Colonic mucosa (tissue), 4 donors: ENCODE measurements at places on chromosomes 2 and 18.

GRCh38 chr18:23812546-23813440 lies 123.5 kb downstream of the LAMA3 start:
- DNase-seq = no peak
- H3K4me3 ChIP-seq = no peak overlapping the region
- no peaks in the 10 kb centered on the region for H3K4me1 ChIP-seq
- no peak overlapping the region for H3K27ac ChIP-seq
- no peaks in the 10 kb centered on the region for H3K36me3 ChIP-seq

GRCh38 chr18:26700728-26701127 lies 152.4 kb upstream of the KCTD1 start:
- DNase-seq = no peak

GRCh38 chr2:30139131-30139870 lies 7.5 kb upstream of the YPEL5 start:
- no peak for DNase-seq
- H3K27me3 ChIP-seq = no peaks in the 10 kb centered on the region
- no peak overlapping the region for H3K4me3 ChIP-seq
- no peaks in the 10 kb centered on the region for H3K36me3 ChIP-seq
- H3K4me1 ChIP-seq = no peaks in the 10 kb centered on the region

DNA sequence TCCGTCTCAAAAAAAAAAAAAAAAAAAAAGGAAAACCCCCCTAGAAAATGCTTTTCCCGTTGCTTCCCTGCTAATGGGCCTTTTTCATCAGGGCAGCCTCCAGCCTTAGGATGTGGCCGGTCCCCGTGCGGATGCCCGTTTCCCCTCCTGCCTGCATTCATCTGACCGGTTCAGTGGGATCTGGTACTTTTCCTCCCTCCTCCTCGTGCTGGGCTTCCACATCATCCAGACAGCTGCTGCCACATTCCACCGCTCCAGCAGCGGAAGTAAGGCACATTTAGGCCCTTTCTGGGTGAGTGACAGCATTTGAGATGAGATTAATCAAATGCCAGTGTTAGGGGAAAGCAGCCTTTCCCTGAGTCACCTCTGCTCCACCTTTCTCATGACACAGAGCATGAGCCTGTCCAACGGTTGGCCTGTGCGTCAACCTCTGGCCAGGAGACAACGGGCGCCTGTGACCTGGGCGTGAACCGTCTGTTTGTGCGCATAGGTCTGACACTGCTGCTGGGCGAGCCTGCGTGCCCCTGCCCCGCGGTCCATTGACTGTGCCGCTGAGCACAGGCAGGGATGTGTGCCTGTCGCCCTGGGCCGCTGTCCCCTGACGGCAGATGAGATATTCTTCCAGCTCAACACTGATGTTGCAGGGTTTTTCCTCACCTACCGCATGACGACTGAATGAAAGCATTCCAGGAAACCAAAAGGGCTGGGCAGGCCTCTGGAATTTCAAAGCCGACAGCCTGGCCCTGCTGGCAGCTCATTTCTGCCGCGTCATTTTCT lies 174.0 kb downstream of the TGIF1 start:
- H3K27ac ChIP-seq = peak overlapping the region; percentile 73
- no peaks in the 10 kb centered on the region for H3K27me3 ChIP-seq
- DNase-seq = peak; percentile 89
